ENCODE measurements at places on chromosomes 2 and 18.

DNA sequence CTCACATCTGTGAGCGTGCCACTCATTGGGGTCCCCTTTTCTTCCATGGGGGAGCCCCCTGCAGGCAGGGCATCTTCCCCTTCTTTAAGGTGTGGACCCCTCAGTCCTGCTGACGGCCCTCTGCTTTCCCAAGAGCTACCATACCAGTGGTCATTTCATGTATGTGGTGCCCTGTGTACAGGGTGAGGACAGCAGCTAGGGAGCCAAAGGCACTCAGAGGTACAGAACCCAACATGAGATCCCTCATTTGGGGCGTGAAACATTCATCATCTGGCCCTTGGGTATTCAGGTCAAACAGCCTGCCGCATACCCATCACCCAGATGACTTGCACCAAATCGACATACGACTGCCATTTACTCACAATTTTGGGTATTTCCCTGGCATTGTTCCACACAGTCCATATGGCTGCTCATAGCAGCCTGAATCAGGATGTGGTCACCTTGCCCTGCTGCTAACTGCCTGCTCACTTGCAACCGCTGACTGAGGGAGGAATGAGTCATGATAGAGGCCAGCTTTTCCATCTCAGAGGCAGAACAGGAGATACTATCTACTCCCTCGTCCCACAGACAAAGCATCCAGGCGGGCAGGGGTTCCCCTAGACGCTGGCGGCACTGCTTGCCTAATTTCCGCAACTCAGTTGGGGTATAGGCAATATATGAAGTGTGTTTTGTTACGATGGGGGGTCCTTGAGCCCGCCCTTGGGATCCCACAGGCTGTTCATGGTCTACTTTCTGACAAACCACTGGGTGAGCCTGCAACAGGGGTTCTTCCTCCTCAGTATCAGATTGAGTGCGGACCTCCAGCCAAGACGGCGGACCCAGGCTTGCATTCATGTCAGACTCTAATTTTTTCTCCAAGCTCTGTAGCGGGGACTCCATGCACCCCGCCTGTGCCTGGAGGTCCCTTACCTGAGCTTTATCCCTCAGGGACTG is 228.6 kb downstream of the SATB2 start:
- peak; percentile 97 for DNase-seq

DNA sequence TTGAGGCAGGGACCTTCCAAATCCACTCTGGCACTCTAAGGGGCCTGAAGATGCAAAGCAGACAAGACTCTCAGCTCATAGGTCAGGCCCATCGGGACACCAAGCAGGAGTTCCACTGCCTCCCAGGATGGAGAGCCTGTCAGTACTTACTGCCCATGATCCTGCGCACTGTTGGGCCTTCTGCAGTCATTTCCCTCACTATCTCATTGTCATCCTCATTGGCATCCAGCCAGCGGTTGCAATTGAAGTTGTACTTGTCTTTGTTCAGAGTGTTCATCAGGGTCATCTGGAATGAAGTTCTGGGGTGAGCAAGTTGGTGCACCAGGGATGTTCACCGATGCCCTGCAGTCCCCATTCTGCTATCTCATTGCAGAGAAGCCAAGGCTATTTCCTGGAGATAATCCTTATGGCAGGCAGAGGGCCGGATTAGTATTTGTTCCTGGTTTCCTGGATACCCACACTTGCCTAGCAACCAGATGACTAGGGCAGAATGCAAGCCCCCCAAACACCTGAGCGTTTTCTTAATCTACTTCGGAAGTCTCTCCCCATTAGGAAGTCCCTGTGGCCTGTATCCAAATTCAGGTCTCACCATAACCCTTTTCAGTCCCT is 65.1 kb downstream of the LOXHD1 start:
- no peak for DNase-seq

- no peak for DNase-seq
Observed at GRCh38 chr2:211599146-211599545, 939.5 kb downstream of the ERBB4 start.

GRCh38 chr2:167550448-167550847 is 662.2 kb downstream of the XIRP2 start:
- DNase-seq, result no peak

GRCh38 chr18:34821669-34822210 is 111.6 kb downstream of the DTNA start:
- DNase-seq, result no peak

DNA sequence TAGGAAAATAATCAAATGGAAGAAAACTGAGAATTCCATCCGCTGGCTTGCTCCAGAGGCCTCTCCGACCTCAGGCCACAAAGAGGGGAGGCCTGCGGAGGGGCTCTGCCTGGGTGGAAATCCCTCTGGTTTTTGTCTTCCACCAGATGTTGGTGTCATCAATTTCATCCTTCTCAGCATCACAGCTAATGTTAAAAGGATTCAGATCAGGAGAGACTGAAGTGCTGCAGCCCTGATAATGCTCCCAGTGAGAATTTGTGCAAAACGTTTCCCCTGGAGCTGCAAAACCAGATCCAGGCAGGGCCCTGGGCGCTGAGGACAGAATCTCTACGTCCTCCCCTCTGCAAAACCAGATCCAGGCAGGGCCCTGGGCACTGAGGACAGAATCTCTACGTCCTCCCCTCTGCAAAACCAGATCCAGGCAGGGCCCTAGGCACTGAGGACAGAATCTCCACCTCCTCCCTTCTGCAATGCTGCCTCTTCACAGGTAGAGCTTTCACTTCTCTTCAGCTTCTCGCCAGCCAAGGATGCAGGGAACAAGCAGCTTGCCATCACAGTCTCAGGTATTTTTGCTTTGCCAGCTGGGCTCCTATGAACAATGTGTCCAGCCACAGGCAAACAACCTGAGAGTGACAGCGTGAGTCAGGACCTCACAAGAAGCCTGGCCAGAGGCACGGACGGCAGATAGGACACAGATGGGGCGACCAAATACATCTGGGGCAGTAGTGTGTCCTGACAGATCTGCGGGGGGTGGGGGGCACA is 81.2 kb downstream of the TMEM18 start:
- DNase-seq, result no peak

DNA sequence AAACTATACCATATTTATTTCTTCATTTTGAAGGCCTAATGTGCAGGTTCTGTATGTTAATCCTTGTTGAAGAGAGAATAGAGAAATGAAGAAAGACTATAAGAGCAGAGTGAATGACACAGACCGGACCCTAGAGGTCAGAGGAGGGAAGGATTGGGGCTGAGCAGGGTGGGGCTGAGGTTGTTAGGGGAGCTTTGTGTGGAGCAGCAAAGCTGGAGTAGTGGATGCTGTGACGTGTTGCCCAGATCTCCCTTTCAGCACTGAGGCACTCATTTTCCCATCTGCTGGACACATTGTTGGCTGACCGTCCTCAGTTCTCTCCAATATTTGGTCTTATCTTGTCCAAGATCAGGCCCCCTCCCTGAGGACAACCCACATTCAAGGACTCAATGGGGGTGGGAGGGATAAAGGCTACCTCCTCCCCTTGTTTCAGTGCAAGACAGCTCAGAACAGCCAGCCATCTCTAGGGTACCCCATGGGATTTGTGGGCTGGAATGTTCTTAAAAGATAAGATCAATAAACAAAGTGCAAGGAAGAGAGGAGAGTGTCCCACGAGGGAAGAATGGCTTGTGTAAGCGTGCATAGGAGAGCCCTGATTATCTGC is 143.6 kb downstream of the TDRD15 start:
- DNase-seq, result no peak

- DNase-seq, result peak; percentile 58
Observed at GRCh38 chr2:7044253-7045250, 127.3 kb downstream of the RNF144A start.

DNA sequence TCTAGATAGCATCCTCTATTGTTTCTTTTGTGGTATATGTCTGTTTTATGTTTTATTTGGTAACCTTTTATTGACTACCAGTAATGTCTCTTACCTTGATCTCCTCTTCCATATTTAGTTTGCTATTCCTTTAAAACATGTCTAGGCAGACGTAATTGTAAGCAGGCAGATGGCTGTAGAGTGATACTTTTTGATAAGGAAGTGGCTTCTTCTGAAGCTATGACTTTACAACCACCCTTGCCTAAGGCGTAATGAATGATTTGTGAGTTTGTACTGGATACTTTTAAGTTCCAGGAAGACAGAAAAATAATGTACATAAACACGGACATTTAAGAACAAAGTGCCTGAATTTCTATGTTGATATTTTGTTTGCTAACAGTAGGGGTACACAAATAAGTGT is 85.6 kb downstream of the ZNF804A start:
- no peak for DNase-seq

DNA sequence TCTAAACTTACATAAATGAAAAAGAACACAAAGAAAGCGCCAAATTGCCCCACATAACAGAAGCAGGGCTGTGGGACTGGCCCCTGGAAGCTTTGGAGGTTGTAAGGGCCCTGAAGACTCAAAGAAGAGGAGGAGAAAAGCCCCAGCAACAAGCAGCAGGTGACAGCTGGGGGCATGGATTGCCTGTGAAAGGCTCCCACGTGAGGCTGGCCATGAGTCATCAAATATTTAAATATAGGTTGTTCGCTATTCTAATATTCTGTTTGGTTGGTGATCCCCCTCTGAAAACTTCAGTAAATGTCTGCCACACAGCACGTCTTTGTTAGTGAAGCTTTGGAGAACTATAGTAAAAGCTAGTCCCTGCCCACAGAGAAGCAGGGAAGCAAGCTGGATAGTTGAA is 132.4 kb downstream of the MREG start:
- DNase-seq, result no peak

DNA sequence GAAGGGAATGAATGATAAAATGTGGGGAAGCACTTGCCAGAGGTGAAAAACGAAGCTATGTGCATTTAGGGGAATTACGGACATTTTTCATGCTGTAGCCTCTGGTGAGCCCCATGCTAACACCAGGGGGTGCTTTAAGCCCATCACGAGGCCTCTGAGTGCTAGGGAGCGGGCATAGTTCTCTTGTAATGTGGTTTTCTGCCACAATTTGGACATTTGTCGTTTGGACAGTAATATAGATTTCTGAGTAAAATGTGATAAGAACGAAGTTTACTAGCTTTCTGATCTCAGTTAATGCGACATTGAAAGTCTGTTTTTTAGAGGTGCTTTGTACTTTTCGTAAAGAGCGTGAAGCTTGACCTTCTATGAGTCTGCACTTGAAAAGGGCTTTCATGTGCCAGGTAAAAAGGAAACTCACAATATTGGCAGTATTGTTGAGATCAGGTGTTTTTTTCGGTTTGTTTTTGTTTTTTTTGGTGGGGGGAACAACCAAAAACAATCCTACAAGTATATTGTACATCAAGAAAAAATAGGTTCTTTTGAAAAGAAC is 50.6 kb downstream of the TRAF3IP1 start:
- peak; percentile 69 for DNase-seq

GRCh38 chr2:160581035-160581434 is 87.4 kb upstream of the RBMS1 start:
- DNase-seq, result peak; percentile 25

- DNase-seq, result no peak
Observed at GRCh38 chr18:37442477-37442876, 123.1 kb downstream of the CELF4 start.

- DNase-seq, result no peak
Observed at GRCh38 chr18:77118256-77119090, 14.1 kb downstream of the MBP start.

DNA sequence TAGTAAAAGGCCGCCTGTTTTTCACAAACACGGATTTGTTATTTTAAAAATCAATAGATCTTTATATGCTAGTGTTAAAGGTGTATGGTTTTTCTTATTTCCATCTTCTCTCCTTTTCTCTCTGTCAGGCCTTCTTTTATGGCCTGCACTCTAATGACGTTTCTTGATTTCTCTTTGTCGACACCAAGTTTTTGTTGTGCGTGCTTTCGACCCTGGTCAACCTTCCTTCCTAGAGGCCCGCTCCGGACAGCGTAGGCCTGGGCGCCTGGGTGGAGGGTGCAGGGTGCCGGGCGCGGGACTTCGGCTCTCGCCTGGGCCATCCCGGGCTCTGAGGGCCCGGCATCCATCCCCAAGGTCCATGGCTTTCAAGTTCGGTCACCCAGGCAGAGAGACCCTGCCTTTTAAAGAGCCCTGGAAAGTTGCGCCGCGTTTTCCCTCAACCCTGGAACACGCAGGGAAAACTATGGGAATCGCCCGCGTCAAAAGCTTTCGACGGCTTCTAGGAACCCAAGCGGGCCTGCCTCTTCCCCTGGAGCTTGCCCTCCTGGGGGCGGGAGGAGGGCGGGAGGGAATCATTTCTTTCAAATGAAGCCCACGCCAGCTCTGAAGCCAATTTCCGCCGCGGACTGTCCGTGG is 4.1 kb upstream of the SATB2 start:
- no peak for DNase-seq

- no peak for DNase-seq
Observed at GRCh38 chr18:50172367-50172766, 22.6 kb downstream of the MYO5B start.

DNA sequence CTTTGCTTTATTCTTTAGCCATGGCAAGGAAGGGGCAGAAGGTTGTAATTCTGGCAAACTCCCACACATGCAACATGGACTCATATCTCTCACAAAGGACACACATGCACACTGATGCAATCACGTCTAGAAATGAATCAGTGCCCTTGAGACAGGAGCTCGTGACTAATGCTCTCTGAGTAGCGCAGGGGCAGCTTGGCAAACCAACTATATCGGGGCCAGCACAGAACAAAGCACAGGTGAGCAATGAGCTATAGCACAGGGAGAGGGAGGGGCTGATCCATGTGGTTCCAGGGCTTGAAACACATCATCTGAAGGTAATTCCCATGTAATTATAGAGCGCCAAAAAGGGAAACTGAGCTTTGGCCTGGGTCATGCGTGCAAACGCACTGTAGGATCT is 165.2 kb upstream of the KLF7 start:
- peak; percentile 96 for DNase-seq

- no peak for DNase-seq
Observed at GRCh38 chr2:43452318-43452731, 143.5 kb downstream of the THADA start.

GRCh38 chr18:52288403-52289004 is 51.5 kb upstream of the DCC start:
- peak; percentile 1 for DNase-seq

DNA sequence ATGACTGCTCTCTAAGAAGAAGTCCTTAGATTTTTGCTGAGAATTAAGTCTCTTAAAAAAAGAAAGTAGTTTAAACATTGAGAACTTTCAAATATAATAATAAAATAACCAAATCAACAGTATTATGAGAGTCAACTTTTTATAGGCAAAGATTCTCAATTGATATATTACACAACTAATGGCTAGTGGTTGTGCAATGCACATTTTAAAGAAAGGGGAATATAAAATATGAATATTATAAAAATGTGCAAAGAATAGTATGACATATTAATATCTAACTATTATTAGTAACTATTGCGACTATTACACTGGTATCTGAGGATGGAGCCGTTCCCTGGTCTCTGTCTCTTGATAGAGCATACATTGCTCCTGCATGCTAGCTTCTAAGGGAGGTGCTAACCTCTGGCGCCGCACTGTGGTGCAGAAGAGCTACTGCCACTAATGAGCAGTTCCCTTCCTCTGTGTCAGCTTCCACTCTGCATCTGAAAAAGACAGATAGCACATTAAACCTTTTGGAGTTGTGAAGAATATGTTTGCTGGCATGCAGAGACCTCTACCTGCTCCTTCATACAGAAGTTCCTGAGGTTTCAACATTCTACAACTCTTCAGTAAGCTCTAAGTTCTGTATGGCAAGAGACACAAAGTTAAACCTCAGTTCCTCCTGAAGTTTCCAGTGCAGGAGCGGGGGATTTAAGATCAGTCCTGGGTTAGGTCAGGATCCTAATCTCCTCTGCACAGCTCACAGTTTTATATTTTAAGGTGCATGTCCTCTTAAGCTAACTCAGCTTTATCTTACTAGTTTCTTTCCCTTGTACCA is 3.5 kb upstream of the SLC9A2 start:
- DNase-seq, result peak; percentile 63

GRCh38 chr2:98438190-98439133 is 6.2 kb upstream of the INPP4A start:
- DNase-seq, result no peak
